ENCODE measurements at places on chromosomes 13 and 19.

DNA sequence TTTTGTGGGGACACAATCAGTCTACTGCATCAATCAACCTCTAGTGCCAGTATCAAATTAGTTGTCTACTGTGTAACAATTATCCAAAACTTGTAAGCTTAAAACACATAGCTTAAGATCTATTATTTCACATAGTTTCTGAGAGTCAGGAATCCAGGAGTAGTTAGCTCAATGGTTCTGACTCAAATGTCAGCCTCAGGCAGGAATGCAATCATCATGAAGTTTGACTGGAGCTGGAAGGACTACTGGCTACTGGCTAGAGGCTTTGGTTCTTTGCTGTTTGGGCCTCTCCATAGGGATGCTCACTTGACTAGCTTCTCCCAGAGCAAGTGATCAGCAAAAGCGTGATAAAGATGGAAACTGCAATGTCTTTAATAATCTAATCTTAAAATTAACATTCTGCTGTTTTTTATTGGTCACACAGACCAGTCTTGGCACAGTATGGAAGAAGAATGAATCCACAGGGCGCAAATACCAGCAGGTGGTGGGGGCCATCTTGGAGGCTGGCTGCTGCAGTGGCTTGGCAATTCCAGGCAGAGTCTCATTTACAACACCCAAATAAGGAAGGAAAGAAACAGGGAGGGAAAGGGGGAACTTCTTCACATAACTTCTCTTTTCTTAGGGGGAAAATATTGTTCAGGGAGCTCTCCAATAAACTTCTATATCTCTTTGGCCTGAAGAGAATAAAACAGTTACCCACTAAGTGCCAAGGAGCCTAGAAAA, 15.7 kb downstream of the CAB39L start:
- no peak for DNase-seq

GRCh38 chr19:13425151-13425550, 81.1 kb downstream of the CACNA1A start:
- DNase-seq = no peak

- no peak for DNase-seq
Measured at GRCh38 chr13:114230117-114230516, 4.6 kb upstream of the CDC16 start.

DNA sequence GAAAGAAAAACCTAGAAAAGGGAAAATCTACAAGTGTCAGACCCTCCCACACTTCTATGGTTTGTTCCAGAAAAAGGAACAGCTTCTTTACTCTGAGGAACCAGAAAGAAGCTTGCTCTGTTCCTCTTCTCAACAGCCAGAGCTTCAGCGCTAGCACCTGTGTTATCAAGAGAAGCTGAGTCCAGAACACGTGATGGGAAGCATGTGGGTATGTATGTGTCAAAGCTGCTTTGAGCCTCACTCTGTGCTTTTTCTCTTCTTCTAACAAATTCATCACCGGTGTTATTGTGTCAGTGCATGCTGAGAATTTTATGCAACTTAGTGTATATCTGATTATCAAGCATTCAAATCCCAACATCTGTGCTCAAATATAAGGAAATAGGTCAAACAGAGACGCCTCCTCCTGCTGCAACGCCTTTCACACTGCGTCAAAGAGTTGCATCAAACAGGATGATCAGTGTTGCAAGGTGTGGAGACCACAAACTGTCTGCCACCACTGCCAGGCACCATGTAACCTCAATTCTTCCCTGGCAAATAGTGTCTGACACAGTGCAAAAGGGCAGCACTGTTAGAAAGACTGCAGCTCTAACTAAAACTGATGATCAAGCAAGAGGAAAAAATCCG, 83.9 kb downstream of the LRRC63 start:
- DNase-seq = peak; percentile 28

- DNase-seq = no peak
Measured at GRCh38 chr19:4676955-4677731, 7.0 kb upstream of the MYDGF start.

DNA sequence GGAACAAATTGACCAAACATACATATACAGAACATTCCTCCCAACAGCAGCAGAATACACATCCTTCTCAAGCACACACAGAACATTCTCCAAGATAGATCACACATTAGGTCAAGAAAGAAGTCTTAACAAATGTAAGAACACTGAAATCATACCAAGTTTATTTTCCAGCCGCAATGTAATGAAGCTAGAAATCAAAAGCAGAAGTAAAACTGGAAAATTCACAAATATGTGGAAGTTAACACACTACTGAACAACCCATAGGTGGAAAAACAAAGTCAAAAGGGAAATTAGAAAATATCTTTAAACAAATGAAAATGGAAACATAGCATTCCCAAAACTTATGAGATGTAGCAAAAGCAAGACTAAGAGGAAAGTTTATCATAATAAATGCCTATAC, 692.6 kb downstream of the DIAPH3 start:
- DNase-seq = no peak

DNA sequence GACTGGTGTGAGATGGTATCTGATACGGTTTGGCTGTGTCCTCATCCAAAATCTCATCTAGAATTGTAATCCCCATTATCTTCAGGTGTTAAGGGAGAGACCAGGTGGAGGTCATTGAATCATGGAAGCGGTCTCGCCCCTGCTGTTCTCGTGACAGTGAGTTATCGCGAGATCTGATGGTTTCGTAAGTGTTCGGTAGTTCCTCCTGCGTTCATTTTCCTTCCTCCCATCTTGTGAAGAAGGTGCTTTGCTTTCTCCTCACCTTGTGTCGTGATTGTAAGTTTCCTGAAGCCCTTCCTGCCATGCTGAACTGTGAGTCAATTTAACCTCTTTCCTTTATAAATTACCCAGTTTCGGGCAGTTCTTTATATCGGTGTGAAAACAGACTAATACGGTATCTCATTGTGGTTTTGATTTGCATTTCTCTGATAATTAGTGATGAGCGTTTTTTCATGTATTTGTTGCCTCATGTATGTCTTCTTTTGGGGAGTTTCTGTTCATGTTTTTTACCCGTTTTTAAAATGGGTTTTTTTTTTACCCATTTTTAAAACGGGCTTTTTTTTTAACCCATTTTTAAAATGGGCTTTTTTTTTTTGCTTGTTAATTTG, 102.8 kb upstream of the SLC10A2 start:
- DNase-seq = no peak

GRCh38 chr13:33087091-33087490, 70.9 kb downstream of the KL start:
- DNase-seq = no peak

- no peak for DNase-seq
Measured at GRCh38 chr13:99956473-99957349, 14.9 kb downstream of the ZIC5 start.

DNA sequence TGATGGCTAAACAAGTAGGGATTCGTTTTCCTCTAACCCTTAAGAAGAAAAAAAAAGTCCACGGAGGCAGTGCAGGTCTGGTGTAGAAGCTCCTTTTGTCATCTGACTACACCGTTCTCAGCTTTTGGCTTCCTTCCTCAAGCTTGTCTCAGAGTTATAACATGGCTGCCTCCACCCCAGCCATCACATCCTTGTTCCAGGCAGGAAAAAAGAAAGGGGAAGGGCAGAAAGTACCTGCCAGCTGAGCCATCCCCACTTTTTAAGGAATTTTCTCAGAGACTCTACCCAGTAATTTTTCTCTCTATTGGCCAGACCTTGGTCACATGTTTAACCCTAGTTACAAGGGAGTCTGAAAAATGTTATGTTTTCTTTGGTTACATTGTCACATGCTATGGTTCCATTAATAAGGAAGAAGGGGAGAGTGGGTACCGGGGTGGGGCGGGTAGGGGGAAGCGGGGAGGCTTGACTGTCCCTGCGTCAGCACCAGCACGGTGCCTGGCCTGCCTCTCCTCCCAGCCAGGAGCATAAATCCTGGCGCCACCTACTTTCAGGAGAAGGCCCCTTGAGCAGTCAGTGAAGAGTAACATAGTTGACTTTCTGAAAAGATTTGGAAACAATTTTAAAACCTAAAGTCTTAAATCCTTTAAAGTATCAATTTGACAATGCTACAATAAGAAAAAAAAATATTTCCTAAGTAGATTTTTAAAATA, 11.1 kb downstream of the FAM124A start:
- no peak for DNase-seq

- no peak for DNase-seq
Measured at GRCh38 chr19:2123682-2124387, 27.1 kb downstream of the IZUMO4 start.

DNA sequence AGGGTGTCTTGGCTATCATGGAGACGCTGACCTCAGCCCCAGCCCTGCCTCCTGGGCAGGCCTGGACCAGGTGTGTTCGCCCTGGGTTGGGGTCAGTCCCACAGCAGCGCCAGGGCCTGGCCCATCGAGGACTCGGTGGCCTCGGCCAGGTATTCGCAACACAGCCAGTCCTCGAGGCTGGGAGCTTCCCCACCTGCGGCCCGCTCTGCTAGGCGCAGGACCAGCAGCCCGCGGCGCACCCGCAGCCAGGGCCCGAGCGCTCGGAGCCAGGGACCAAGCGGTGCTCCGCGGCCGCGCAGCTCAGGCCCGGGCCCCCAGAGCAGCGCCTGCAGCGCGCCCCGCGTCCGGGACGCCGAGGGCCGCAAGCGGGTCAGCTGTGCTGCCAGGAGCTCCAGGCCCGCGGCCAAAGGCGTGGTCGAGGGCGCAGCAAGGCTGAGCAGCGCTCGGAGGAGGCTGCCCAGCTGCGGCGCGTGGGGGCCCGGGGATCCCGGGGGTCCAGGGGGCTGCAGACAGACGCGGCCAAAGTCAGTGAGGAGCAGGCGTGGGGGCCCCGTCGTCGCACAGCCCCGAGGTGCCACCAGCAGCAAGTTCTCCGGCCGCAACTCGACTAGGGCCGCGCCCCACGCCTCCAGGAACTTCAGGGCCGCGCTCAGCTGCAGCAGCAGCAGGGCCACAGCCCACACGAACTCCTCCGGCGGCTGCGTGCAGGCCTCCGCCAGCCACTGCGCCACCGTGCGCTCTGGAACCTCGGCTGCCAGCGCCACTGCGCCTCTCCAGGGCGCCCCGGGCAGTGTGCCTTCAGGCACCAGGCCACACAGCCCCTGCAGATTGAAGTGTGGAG, 6.2 kb downstream of the PEAK3 start:
- DNase-seq = no peak

GRCh38 chr13:73451221-73452029, 392.6 kb downstream of the KLF5 start:
- no peak for DNase-seq

- no peak for DNase-seq
Measured at GRCh38 chr13:76722782-76723181, 163.4 kb downstream of the KCTD12 start.

- DNase-seq = no peak
Measured at GRCh38 chr19:30449673-30450072, 77.5 kb downstream of the ZNF536 start.

GRCh38 chr13:59259165-59260000, 904.3 kb downstream of the DIAPH3 start:
- no peak for DNase-seq

DNA sequence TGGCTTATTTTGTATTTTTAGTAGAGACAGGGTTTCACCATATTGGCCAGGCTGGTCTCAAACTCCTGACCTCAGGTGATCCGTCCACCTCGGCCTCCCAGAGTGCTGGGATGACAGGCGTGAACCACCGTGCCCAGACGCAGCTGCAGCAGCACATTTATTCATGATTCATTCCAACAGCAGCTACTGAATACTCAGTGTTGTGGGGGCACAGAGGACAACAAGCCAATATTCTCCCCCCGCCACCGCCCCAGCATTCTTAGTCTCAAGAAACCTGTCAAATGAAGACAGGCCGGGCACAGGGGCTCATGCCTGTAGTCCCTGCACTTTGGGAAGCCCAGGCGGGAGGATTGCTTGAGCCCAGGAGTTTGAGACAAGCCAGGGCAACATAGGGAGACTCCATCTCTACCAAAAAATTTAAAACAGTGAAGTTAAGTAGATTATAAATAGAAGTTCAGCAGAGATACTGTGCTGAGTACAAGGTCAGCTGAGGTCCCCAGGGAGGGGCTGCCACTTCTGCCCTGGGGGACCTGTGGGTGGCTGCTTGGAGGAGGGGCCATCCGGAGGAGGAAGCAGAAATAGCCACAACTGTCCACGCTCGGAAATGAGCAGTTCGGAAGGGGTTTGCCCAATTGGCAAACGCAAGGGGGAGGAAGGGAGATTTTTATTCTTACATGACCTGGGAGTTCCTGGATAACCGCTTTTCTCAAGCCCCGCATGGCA, 4.3 kb downstream of the DOT1L start:
- DNase-seq = no peak

DNA sequence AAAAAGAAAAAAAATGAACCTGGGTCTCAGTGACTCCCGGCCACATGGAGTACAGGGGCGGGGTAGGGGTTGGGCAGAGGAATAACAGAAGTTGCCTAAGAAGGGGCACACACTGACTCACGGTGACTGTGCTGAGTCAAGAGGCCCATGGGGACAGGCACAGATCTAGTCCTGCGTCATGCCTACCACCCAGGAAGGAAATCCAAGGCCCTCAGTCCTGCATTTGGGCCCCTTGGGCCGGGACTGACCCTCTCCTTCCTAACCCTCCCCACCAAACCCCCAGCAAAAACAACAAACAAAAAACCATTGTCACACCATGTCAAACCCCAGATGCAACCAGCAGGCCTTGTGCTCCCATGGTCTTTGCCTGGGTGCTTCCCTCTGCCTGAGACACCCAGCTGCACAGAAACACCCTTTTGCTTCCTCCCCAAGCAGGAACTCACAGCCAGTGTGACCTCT, 9.6 kb upstream of the NOTCH3 start:
- DNase-seq = no peak

DNA sequence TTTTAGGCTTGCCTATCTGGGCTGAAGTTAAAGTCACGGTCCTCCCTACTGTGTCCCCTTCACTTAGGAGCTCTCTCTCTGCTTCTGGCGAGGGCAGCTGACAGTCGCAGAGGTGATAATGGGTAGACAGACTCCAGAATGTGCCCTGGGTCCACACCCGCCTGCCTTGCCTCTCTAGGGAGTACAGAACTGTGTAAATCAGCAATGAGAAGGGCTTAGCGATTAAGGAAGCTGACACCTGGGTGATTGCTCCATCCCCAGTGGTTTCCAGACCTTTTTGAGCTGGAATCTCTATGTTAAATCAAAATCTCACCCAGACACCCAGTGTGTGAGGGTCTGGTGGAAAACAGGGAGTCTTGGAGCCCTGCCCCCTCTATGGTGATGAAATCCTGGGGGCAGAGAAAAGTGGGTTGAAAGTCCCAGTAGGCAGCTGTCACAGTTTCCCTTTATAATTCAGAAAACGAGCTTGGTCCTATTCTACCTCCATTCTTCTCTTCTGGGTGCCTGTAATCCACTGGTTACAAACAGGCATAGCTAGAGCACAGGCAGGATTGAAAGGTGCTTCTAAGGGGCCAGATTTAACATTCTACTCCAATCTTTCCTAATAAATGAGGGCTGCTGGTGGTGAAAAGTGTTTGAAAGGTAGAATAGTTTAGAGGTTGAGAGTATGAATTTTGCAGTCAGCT, 46.9 kb downstream of the OLFM4 start:
- no peak for DNase-seq

GRCh38 chr19:29963576-29963975, 21.5 kb downstream of the URI1 start:
- DNase-seq = no peak

GRCh38 chr19:31294189-31294588, 55.0 kb downstream of the TSHZ3 start:
- DNase-seq = no peak
